Sigmoid colon (tissue), 7 donors: ENCODE measurements at places on chromosomes 7 and 10.
A peak's percentile ranks its signal among the peaks of the same experiment; 100 is the strongest.

DNA sequence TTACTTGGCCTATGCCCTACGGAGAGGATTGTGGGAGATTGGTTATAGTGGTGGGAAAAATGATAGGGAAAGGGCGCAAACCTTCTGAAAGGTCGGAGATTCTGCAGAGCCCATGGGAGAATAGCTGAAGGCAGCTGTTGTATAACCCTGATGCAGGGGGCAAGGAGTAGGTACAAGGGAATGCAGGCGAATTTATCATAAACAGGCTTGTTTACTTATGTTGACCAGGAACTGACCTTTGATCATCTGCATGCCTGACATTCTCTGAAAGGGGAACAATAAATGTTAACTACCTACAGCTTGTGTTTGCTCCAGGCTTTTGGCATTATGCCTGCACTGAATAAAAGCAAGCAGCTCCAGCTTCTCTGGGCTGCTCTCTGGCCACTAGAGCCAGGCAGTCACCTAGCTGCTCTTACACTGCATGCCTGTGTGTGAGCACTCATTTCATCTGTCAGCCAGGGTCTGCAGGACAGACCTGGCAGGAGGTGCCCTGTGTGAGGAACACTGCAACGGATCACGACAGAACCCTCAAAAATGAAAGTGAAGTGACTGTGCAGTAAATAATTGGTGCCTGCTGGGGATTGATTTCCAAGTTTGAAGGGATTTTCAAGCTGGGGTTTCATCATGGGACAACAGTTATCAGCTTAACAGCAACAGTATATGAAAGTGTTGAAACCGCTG lies 31.1 kb upstream of the ABCA13 start:
- no peak for DNase-seq

- DNase-seq, result no peak
Measured at GRCh38 chr10:26177341-26177740, 39.2 kb upstream of the GAD2 start.

GRCh38 chr10:117980216-117980615 lies 66.5 kb downstream of the RAB11FIP2 start:
- DNase-seq, result no peak

GRCh38 chr10:50592961-50593418 lies 30.8 kb downstream of the SGMS1 start:
- no peak for DNase-seq

- no peak for DNase-seq
Measured at GRCh38 chr10:34341473-34341872, 473.6 kb downstream of the PARD3 start.

DNA sequence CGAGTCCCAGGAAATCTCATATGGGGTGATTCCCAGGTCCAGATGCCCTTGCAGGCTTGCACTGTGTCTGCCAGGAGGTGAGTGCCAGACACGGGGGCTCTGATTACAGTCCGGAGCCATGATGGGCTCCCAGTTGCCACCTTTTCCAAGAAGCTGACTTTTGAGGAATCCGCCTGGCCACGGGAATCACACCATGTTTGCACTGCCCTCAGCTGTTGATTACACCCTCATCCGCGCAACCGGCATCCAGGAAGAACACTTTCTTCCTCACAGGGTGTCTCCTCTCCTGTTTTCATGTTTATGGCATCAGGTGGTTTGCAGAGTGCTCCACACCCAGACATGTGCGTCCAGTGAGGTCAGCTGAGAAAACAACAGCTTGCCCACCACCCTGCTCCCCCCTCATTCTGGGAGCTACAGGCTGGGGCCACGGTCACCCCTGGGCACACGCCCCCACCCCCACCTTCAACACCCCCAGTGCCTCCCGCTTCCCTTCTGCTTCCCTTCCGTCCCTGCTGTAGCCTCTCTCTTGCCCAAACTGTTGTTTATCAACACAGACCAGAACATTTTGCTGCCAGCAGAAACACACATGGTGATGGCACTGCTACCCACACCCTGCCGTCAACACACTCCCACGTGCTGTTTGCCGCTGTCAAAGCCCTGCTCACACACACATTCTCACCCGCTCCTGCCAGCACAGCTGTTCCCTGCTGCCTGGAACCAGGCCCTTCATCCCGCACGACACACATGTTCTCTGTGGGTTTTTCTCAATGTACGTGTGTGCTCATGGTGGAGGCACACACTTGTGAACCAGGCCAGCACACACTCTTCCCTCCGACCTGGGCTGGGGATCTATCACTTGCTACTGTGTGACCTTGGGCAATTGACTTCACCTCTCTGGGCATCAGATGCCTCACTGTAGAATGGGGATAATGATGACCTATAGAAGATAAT lies 35.8 kb downstream of the DDIT4 start:
- peak; percentile 77 for DNase-seq

GRCh38 chr7:65746398-65746669 lies 126.5 kb upstream of the VKORC1L1 start:
- no peak for DNase-seq

DNA sequence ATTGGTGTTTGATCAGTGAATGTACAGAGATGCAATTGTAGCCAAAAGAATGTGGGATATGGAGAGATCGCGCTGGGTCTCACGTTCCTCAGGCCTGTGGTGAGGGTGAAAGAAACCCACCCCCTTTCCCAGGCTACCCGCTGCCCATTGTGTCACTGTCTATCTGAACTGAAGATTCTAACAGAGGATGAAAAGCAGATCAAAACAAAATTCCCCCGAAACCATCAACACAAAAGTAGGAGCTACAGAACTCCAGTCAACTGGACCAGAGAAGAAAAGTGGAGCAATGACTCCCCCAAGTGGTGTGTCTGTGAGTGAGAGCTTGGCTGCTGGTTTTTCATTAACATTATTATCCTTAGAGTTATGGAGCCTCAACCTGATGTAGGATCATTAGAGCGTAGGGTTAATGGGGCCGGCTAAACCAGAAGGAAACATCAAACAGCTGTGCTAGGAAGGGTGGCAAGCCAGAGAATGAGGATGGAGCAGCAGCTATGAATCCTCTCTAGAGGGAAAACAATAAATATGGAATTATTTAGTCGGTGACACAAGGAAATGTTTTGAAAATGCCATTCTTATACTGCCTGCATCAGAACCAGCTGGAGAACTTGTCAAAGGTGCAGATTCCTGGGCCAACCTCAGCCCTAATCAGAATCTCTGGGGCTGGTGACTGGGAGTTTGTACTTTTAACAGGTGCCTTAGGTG lies 38.3 kb downstream of the AKR1B1 start:
- no peak for DNase-seq

- DNase-seq, result no peak
Measured at GRCh38 chr7:16098585-16099179, 322.7 kb downstream of the CRPPA start.

DNA sequence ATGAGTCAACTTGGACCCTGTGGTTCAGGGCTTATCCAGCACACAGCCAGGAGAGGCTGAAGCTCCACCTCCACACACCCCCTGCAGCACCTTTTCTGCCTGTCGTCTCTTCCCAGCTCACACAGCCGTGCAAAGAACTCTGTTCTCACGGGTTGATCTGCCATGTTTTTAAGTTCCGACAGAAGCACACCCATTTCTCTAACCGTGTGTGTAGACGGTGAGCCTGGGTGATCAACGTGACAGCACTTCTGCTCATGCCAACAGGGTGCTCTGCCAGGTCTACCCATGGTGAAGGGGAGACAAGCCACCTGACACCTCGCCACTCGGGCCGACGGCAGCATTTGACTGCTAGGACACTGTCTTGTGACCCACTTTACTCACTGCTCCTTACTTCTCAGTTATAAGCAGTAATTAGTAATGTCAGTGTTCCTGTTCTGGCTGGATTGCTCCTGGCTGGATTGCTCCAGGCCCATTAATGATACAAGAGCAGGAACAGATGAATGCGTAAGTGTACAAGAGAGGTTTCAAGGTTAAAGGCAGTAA lies 90.5 kb downstream of the RNF216 start:
- peak; percentile 76 for DNase-seq

DNA sequence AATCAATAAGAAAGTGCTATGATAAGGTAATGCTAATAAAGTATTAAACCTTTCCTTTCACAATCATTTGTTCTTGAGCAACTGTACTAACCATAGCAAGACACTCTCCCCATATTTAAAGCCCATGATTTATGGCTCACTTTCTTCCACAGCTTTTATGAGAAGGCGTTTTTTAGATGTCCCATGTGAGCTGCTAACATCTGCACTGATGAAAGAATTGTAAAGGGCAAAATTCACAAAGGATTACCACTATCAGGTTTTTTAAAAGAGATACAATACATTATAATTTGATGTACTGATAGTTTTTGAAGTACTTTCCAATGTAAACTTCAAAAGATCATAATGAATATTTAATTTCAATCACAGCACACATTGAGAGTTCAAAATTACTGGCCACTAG lies 75.7 kb downstream of the RNLS start:
- no peak for DNase-seq

DNA sequence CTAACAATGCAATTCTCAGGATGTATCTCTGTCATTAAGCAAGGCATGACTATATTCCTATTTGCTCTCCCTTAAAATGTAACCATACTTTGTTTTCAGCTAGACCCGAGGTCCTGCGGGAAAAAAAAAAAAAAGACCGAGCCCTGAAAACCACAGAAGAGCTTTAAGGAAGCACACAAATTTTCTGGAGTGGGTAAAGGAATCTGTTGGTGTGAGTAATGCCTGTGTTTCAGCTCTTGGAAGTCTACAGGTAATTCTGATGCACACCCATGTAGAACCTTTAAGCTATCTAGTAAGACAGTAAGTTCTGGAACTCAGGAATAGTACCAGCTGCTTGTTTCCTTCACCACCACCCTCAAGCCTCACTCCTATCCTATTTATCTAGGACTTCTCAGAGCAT lies 351.1 kb downstream of the PARD3 start:
- no peak for DNase-seq

- no peak for DNase-seq
Measured at GRCh38 chr10:45034301-45034700, 33.6 kb downstream of the ZNF22 start.

DNA sequence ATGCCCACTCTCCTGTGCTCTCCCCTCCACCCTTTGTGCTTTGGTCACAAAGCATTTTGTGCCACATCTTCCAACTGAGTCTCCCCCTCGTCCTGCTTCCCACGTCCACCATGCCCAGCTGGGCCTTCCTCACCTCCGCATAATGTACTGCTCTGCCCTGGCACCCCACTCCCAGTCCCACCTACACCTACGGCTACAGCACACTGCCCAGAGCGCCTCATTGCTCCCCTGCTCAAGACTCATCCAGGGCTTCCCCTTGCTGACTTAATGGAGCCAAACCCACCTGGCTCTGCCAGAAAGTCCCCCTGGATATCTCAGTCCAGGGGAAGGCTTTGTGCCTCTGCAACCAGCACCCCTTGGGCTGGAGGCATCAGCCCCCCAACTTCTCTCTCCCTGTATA lies 299.2 kb upstream of the ZMIZ1 start:
- no peak for DNase-seq

DNA sequence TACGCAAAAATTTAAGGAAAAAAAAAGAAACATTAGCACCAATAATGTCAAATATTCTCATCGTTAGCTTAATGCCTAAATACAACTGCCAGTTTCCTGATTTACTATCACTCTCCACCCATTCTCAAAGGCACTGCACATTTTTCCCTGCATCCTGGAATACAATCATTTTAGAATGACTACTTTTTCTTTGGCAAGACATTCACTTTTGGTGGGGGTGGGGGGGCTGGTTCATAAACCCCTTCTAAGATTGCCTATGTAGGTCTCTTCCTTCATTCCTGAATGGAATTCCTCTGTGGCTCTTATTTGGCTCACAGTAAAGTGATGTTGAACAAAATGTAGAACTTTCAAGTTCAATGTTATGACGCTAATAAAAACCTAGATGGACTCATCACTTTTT lies 74.3 kb downstream of the RNLS start:
- no peak for DNase-seq

DNA sequence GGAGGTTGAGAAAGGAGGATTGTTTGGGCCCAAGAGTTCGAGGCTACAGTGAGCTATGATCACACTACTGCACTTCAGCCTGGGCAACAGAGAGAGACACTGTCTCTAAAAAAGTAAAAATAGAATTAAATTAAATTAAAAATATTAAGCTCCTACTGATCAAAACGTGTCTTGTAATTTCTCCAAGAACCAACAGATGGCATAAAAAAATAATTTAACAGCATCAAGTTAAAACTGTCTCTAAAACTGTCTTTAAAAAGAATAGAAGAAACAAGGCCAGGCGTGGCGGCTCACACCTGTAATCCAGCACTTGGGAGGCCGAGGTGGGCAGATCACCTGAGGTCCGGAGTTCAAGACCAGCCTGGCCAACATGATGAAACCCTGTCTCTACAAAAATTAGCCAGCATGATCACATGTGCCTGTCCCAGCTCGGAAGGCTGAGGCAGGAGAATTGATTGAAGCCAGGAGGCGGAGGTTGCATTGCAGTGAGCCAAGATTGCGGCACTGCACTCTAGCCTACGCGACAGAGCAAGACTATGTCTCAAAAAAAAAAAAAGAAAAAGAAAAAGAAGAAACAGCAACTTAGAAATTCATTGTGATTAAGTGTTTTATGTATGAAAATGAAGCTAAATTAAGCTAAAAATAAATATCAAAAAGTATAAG lies 24.5 kb downstream of the MTPAP start:
- no peak for DNase-seq

DNA sequence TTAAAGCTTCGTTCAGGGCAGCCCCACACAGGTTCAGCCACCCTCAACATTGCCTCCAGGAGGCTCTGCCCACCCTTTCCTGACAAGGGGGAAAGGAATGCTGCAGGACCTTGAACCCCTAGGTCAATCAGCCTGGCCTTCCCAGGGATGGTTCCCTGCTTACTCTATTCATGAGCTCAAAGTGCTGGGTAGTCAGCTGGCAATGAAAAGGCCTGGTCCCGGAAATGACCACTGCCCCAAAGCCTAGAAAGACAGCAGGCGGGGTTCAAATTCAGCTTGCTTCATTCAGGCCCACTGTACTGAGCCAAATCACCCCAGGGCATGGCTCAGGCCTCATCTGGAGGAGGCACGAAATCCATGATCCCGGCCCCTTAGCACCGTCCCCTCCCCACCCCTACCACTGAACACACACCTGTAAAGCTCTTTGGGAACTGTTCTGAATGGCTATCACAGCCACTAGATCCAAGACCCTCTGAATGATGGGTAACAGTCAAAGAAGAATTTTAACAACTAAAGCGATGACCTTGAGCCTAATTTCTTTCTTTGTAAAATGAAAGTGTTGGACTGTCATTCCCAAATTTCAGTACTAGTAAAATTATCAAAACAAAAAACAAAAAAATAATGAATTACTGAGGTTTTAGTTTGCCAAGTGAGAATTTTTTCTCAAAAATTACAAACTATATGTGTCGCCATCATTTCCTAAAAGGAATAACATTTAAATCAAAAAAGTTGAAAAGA lies 1.0 kb downstream of the URGCP start:
- DNase-seq, result no peak

GRCh38 chr7:23276376-23276775 lies 22.8 kb upstream of the MALSU1 start:
- no peak for DNase-seq

GRCh38 chr10:122132331-122132755 lies 138.8 kb upstream of the BTBD16 start:
- DNase-seq, result no peak
